B cell (primary cell): ENCODE measurements at places on chromosomes 5 and 9. TPM values are rescaled to one million over a fixed set of nuclear protein-coding genes. Genes with fewer than 3 reads are reported as not detected.

SH3GL2 gene
- polyA plus RNA-seq, result not detected in 2 replicates

PCDHA5 gene
- not detected in 2 replicates for polyA plus RNA-seq

KCNN2 gene
- polyA plus RNA-seq, result not detected in 2 replicates

HTR1A gene
- polyA plus RNA-seq, result not detected in 2 replicates

GRCh38 chr5:118070041-118070440 lies 918.3 kb downstream of the DTWD2 start:
- no peak for DNase-seq
- H3K4me1 ChIP-seq, result no peaks in the 10 kb centered on the region
- H3K36me3 ChIP-seq, result no peaks in the 10 kb centered on the region
- no peak overlapping the region for H3K4me3 ChIP-seq
- no peak overlapping the region for H3K27ac ChIP-seq
- H3K27me3 ChIP-seq, result no peaks in the 10 kb centered on the region

GRCh38 chr5:120655828-120656435 lies 191.8 kb downstream of the PRR16 start:
- H3K36me3 ChIP-seq, result no peaks in the 10 kb centered on the region
- no peaks in the 10 kb centered on the region for H3K4me1 ChIP-seq
- DNase-seq, result peak; percentile 5
- no peak overlapping the region for H3K27ac ChIP-seq
- no peaks in the 10 kb centered on the region for H3K27me3 ChIP-seq

- peaks cover 73% of the 10 kb centered on the region for H3K36me3 ChIP-seq
- no peak for DNase-seq
- no peaks in the 10 kb centered on the region for H3K4me1 ChIP-seq
- H3K27ac ChIP-seq, result no peak overlapping the region
- no peak overlapping the region for H3K4me3 ChIP-seq
Observed at GRCh38 chr9:93013856-93014582, 44.5 kb upstream of the SUSD3 start.

- no peaks in the 10 kb centered on the region for H3K27me3 ChIP-seq
- H3K36me3 ChIP-seq, result no peaks in the 10 kb centered on the region
- no peak overlapping the region for H3K4me3 ChIP-seq
- no peak overlapping the region for H3K27ac ChIP-seq
- peak; percentile 20 for DNase-seq
- H3K4me1 ChIP-seq, result peaks cover 20% of the 10 kb centered on the region
Observed at GRCh38 chr9:123716339-123716945, 213.5 kb downstream of the DENND1A start.

DNA sequence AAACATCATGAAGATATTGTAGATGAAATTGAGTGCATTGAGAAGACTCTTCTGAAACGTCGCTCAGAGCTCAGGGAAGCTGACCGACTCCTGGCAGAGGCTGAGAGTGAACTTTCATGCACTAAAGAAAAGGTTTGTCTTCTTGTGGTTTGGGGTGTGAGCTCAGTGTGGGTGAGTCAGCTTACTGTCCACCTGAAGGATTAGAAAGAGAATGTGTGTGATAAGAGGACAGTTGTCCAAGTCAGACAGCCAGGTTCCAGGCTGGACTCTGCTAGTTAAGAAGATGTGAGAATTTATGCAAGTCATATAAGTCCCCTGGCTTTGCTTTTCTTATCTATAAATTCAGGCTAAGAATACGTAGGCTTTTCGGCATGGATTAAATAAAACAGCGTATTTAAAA lies 46.9 kb downstream of the RAB14 start:
- peak overlapping the region; percentile 23 for H3K27ac ChIP-seq
- no peaks in the 10 kb centered on the region for H3K27me3 ChIP-seq
- peaks cover 39% of the 10 kb centered on the region for H3K4me1 ChIP-seq

- H3K4me1 ChIP-seq, result peaks cover 15% of the 10 kb centered on the region
- H3K27me3 ChIP-seq, result no peaks in the 10 kb centered on the region
- no peak overlapping the region for H3K4me3 ChIP-seq
- DNase-seq, result peak; percentile 83
- no peak overlapping the region for H3K27ac ChIP-seq
Observed at GRCh38 chr5:124524552-124525232, 221.7 kb downstream of the ZNF608 start.

GRCh38 chr9:112925058-112925641 lies 34.5 kb upstream of the SLC46A2 start:
- peaks cover 3% of the 10 kb centered on the region for H3K27me3 ChIP-seq
- peak; percentile 17 for DNase-seq
- no peak overlapping the region for H3K27ac ChIP-seq

- no peaks in the 10 kb centered on the region for H3K27me3 ChIP-seq
- H3K36me3 ChIP-seq, result peaks cover 45% of the 10 kb centered on the region
- H3K4me3 ChIP-seq, result no peak overlapping the region
Observed at GRCh38 chr5:40776658-40776977, 20.9 kb upstream of the TTC33 start.

GRCh38 chr5:134226441-134227192 lies 744 bp upstream of the PPP2CA start:
- peaks cover 28% of the 10 kb centered on the region for H3K4me1 ChIP-seq
- no peak for DNase-seq
- no peaks in the 10 kb centered on the region for H3K27me3 ChIP-seq
- H3K4me3 ChIP-seq, result peak overlapping the region; percentile 87
